ENCODE measurements at places on chromosomes 11 and 22. TPM values are rescaled to one million over a fixed set of nuclear protein-coding genes. Genes with fewer than 3 reads are reported as not detected.

The SMC1B gene
- total RNA-seq: not detected

The KCNJ5 gene
- not detected for total RNA-seq

The TMEM9B gene
- 25.6 TPM for total RNA-seq

The OLFML1 gene
- 0.18 TPM for total RNA-seq

The TYR gene
- not detected for total RNA-seq

The CASP5 gene
- total RNA-seq: not detected

The SLC22A8 gene
- total RNA-seq: not detected

The PRRG4 gene
- not detected for total RNA-seq

The CRYBB1 gene
- total RNA-seq: not detected

The RASL10A gene
- not detected for total RNA-seq

The OR51I1 gene
- total RNA-seq: not detected

The MGAT3 gene
- 0.28 TPM for total RNA-seq

The CCDC87 gene
- 0.18 TPM for total RNA-seq

The WBP2NL gene
- not detected for total RNA-seq

The BCO2 gene
- total RNA-seq: 0.83 TPM

The EHF gene
- total RNA-seq: not detected

The CADM1 gene
- 62.2 TPM for total RNA-seq

The GAL3ST1 gene
- total RNA-seq: not detected

The BTG4 gene
- not detected for total RNA-seq

The HBE1 gene
- 1.4 TPM for total RNA-seq

The OR8D4 gene
- not detected for total RNA-seq

The DMC1 gene
- 0.18 TPM for total RNA-seq

The OTOG gene
- total RNA-seq: not detected

The NCF4 gene
- total RNA-seq: not detected

The FLRT1 gene
- total RNA-seq: under 0.01 TPM

The SLC6A5 gene
- not detected for total RNA-seq

The OR5AL1 gene
- not detected for total RNA-seq

The SLC5A4 gene
- under 0.01 TPM for total RNA-seq

The TRIM22 gene
- total RNA-seq: 46.8 TPM

The KIRREL3 gene
- 10.9 TPM for total RNA-seq

The RAD9A gene
- total RNA-seq: 2.0 TPM

The VPREB1 gene
- not detected for total RNA-seq

The CD3E gene
- not detected for total RNA-seq

The APOA5 gene
- not detected for total RNA-seq

The THAP12 gene
- 25.1 TPM for total RNA-seq

The VSIG10L2 gene
- total RNA-seq: not detected

The EIF3M gene
- 781 TPM for total RNA-seq
